Epithelial cell of proximal tubule (primary cell): ENCODE measurements at places on chromosomes 3 and 15. TPM values are rescaled to one million over a fixed set of nuclear protein-coding genes. Genes with fewer than 3 reads are reported as not detected.

Gene RETNLB
- total RNA-seq: not detected in 2 replicates

Gene STAC
- 21.7 and 25.0 TPM in 2 replicates for total RNA-seq

Gene SOX14
- total RNA-seq: not detected in 2 replicates

Gene CISH
- total RNA-seq: 1.8 and 3.8 TPM in 2 replicates

Gene IL17RD
- 13.2 and 28.2 TPM in 2 replicates for total RNA-seq

Gene COL6A6
- total RNA-seq: not detected in 2 replicates

Gene MEF2A
- 13.0 and 30.2 TPM in 2 replicates for total RNA-seq

DNA sequence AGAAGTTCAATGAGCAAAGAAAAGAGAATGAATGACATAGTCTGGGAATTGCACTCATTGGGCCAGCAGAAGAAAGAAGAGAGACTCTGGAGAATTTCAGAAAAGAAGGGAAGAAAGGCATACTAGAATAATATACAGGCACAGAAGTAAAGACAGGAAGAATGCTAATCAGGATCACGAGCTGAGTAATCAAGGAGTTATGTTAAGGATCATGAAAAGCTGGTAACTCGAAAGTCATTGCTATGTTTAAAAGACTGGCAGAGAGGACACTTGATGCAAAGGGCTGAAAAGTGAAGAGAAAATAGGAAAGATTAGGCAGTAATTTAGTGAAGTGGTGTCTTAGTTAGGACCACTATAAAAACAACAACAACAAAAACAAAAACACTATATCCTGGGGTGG, 284.1 kb downstream of the ZBBX start:
- no peak for DNase-seq

GRCh38 chr15:56915888-56916287, 2.6 kb upstream of the TCF12 start:
- no peak for DNase-seq

DNA sequence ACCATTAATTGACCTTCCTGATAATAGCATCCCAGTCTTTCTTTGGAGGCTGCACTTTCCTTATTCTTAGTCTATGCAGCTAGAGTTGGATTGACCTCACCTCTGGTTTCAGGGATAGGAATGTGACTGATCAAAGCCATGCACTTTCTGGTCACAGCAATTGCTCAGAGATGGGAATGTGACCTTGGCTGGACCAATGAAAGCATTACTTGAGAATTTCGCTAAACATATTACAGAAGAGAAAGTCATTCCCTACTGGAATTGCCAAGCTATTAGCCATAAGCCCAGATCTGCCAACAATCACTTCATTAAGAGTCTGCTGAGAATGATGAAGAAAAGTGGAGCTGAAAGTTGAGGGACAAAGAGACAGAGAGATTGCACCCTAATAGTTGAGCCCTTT, 32.7 kb downstream of the RTP1 start:
- DNase-seq: no peak

DNA sequence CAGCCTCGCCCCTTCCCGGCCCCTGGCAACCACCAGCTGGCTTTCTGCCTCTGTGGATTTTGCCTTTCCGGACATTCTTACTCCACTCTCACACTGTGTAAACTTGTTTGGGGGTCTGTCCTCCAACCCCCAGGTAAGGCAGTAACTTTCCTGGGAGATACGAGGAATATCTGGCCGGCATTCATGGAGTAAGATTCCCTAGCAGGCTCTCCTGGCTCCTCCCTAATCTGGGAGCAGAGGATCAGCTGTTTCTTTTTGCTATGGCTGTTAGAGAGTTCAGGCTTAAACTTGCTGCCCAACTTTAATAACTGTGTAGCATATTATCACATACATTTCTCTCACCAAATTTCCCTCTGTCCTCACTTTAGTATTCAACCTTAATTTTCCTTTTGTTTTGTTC, 64.3 kb downstream of the IGF2BP2 start:
- DNase-seq: no peak

- no peak for DNase-seq
Observed at GRCh38 chr15:57591237-57591821, 375 bp upstream of the MYZAP start.

DNA sequence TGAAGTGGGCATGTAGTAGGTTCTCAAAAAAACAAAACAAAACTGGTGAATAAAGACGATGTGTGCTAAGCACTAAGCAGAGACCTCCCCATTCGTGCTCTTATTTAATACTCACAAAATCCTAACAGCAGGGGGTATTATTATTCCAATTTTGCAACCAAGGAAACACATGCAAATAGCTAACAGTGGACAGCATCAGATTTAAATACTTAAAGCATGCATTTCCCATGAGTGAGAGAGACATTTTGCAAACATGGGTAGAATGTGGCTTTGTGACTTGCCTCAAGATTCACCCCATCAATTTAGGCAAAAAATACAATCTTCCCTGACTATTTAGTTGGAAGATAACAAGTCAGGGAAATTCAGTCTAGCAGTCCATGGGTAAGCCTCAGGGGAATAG, 946.2 kb upstream of the CFAP20DC start:
- DNase-seq: no peak

GRCh38 chr3:129461461-129462146, 21.6 kb downstream of the IFT122 start:
- no peak for DNase-seq

- DNase-seq: no peak
Observed at GRCh38 chr3:103295974-103296570, 861.3 kb downstream of the ZPLD1 start.

- no peak for DNase-seq
Observed at GRCh38 chr15:25712192-25712960, 150.8 kb downstream of the ATP10A start.
